ENCODE measurements at places on chromosomes 16 and 17.

DNA sequence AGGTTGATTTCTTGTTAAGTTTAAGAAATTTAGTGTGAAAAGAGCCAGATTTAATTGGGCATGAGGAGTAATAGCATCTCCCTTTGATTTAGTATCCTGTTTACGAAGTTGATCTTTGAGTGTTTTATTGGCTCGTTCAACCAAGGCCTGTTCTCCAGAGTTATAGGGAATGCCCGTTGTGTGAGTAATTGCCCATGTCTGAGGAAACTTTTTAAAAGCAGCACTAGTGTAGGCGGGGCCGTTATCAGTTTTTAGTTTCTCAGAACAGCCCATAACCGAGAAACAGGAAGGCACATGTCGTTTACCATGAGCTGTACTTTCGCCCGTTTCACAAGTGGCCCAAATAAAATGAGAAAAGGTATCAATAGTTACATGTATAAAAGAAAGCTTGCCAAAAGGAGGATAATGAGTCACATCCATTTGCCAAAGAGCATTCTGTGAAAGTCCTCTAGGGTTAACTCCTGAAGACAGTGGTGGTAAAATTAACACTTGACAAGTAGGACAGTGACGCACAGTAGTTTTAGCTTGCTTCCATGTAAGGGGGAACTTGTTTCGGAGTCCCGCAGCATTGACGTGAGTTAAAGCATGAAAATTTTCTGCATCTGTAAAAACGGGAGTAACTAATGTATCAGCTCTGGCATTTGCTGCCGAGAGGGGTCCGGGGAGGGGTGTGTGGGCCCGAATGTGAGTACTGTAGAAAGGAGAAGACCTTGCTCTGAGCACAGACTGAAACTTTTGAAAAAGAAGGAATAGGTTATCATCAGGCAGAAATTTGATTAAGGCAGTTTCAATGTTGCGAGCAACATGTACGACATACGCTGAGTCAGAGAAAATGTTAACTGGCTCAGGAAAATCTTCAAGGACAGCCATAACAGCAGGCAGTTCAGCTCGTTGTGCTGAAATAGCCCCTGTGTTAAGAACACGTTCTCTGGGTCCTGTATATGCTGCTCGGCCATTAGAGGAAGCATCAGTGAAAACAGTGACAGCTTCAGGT, 18.5 kb upstream of the KCTD5 start:
- DNase-seq: no peak

GRCh38 chr17:4127555-4127954, 15.3 kb downstream of the ZZEF1 start:
- DNase-seq: no peak

- no peak for DNase-seq
Measured at GRCh38 chr17:78882540-78883088, 20.4 kb downstream of the CEP295NL start.

GRCh38 chr16:85908444-85908843, 9.5 kb downstream of the IRF8 start:
- DNase-seq: no peak

DNA sequence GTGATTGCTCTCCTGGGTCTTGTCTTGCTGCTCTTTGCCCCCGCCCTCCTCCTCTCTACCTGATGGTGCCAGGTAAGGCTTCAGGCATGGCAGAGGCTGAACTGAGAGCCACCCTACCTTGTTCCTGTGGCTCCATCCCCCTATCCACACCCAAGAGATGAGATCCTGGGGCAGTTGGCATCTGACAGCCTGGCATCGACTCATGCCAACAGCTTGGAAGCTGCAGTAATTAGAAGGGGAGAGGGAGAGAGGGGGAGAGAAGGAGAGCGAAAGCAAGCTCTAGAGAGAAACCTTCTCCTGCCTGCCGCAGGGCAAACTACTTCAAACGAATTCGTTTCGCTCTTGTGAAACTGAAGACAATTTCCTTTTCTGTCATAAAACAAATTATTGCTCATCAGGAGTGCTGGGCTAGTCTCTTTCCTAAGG, 13.8 kb upstream of the SP6 start:
- DNase-seq: no peak

DNA sequence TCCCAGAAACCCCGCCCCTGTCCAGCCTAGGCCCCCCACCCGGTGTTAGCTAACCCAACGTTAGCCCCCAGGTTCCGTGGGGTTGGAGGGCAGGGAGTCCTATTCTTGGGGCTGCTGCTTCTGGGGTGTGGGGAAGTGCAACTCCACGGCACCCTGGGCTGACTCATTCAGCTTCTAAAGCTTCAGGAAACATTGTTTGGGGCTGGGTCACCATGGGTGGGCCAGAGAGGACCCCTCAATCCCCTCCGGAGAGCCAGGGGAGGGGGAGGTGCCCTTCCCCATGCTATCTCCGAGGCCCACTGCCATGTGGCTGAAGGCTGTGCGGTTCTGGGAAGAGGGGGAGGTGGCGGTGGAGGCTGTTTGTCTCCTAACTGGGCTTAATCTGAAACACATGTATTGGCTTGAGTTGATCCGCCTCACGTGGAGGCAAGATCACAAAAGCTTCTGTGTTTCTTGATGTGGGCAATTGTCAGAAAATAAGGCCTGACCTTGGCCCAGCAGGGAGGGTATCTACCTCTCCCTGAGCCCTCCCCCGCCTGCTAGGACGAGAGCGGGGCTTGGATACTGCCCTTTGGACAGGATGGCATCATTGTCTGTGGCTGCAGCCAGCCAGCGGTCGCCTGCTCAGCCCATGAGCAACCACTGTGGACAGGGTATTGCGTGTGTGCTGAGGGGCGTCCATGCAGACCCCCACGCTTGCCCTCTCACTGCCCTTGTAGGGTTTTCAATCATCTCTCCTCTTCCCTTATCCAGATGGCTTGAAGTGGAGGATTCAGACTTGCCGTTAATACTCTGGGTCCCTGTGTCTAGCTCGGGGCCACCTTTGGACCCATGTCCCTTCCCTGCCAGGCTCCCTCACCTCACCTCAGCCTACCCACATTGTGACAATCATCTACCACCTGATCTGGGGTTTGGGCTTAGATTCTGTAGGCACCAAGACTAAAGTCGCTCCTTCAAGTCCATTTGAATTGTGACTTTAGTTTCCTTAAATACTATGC, 1.3 kb downstream of the SERPINF1 start:
- no peak for DNase-seq

- DNase-seq: no peak
Measured at GRCh38 chr16:12535535-12536411, 267.9 kb downstream of the CPPED1 start.

DNA sequence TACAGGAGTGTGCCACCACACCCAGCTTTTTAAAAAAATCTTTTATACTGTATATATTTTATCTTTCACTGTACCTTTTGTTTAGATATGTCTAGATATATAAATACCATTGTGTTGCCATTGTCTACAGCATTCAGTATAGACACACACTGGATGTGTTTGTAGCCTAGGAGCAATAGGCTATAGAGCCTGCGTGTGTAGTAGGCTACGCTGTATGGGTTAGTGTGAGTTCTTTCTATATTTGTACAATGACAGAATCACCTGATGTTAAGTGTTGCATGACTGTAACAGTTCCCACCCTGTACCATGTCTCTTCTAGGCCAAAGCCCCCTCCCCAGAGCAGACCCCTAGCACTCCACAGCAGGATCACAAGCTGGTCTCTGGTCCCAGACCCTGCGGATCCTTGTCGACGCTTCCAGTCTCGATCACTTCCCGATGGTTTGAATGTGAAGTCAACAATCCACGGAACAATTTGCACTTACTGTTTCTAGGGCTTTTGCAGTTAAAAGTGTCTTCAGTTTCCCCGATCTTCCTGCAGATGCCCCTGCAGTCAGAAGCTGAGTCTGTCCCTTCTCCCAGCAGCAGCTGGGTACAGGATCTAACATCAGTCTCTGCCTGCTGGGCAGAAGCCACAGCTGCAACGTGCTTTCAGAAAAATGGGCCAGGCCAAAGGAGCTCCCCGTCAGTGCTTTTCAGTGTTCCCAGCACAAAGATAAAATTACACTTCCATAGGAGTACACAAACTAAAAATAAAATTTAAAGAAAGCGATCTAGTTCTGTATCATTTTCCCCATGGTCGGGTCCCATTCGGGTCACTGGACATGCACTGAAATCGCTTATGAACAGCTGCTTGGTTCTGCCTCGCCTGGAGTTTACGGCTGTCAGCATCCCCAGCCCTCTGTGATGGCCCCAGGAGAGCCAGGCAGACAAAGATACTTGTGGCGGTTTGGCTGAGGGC, 35.4 kb downstream of the ADAM11 start:
- no peak for DNase-seq

- no peak for DNase-seq
Measured at GRCh38 chr17:61972311-61972710, 44.5 kb upstream of the INTS2 start.

DNA sequence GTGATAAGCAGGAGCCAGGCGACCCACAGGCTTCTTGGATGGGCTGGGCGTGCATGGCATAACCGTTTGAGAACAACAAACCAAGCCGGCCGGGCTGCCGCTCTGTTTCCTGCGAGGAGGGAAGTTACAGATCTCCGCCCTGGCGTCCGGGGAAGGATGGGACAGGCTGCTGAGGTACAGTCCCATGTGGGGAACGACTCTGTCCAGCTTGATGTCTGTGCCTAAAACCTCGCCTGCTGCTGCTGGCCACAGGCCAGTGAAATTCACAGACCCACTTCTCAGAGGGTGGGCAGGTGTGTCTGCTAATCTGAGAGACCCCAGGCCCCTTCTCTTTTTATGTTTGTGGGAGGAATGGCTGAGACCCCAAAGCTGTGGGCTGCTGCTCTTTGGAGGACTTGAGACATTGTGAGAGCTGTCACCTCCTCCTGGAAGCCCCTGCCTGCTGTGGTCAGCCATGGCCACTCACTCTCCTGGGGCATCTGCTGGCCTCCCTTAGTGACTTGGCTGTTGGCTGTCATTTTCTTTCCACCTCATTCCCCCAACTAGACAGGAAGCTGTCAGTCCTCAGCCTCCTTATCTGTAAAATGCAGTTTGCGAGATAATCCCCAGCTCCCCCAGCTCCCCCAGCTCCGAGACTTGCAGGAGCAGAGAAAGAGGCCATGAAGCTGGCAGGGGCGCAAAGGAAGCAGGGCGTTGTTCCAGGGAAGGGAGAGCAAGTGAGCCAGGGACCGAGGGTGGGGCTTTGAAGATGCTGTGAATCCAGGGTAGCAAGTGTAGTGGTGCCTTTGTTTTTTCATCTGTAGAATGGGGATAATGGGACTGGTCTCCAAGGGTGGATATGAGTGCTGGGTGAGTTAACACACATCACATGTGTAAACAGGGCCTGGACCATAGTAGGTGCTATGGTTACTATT, 51.0 kb downstream of the CMIP start:
- DNase-seq: no peak

DNA sequence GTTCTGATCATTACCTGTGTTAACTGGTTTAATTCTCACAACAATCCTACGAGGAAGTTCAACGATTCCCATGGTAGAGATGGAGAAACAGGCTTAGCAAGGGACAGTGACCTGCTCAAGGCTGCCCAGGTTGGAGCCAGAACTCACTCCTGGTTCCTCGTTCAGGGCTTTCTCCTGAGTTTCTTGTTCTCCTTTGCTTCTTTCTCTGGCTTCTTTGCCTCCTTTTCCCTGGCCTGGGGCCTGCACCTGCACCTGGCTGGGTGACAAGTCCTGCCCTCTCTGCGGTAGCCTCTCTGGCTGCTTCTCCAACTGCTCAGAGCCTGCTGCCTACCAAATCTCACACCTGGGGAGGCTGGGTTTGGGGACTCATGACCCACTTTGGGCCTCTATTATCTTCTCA, 2.8 kb downstream of the CCL22 start:
- no peak for DNase-seq

DNA sequence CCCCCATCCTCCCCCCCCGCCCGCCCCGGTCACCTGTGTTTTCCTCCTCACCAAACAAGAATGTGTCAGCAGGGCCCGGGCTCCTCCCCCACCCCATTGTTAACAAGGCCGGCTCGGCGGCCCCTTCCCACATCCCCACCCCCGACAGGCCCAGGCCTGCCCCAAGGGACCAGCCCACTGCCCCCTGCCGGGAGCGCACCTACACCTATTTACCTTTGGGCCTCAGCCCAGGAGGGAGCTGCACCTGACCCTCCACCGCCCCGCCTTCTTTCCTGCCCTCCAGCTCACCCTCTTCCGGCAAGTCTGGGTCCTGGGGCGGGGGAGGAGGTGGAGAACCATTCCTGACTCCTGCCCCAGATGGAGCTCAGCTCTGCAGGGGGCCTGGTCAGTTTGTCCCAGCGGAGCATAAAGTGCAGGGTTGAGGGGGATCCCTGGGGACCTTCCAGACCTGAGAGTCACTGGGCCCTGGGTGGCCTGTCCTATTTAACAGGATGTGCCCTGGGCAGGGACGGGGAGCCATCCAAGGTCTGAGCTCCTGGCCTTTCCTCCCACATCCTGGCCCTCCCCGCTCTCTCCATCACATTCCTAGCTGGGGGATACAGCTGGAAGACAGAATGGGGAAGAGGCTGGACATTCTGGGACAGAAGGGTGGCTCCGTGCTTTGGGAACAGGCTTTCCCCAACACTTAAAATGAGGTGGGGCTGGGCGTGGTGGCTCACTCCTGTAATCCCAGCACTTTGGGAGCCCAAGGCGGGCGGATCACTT, 8.3 kb downstream of the FOXJ1 start:
- no peak for DNase-seq

DNA sequence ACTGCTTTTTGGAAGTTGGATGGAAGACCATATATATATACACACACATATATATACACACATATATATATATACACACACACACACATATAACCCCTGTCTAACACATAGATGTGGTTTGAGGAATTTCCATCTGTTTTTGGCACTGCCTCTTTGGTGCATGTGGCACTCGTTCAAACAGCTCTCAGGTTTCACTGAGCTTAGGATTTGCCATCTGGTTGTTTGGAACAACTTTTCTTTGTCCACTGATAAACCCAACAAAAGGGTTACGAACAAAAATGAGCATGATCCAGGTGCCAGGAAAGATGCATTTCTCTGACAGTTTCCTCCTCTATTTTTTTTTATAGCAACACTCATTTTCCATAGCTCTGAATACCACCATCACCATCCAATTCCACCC, 14.6 kb upstream of the KCNJ16 start:
- no peak for DNase-seq

- DNase-seq: no peak
Measured at GRCh38 chr17:67372751-67373150, 4.3 kb upstream of the PITPNC1 start.

DNA sequence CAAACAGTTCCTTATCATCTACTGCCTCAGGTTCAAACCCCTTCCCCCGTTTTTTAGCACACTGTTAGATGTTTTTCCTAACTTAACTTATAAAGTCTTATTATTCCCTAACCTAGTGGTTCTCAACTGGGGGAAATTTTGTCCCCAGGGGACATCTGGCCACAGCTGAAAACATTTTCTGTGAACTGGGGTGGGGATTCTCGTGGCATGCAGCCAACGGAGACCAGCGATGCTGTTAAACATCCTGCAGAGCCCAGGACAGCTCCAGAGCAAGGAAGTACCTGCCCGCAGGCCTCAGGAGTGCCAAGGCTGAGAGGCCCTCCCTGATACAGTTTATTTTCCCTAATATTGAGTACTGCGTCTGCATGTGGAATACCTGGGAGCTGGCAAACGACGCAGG, 24.3 kb downstream of the ZCCHC14 start:
- no peak for DNase-seq

DNA sequence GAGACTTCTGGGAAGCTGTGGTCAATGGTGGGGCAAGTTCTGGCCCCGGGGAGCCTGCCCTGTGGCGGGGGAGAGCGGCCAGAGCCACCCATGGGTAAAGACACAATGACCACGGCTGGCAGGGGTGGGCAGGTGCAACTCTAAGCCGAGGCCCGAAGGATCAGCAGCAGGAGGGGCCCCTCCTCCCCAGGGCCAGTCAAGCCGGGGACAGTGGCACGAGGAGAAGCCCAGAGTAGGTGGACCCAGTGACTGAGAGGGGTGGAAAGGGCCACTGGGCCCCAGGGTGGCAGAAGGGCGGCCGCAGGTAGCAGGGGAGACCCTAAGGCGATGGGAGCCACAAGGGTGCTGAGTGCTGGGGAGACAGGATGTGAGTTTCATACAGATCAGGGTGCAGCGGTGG, 17.7 kb downstream of the TMEM204 start:
- DNase-seq: no peak
